T-helper 1 cell (primary cell): ENCODE measurements at places on chromosomes 5 and 9.

DNA sequence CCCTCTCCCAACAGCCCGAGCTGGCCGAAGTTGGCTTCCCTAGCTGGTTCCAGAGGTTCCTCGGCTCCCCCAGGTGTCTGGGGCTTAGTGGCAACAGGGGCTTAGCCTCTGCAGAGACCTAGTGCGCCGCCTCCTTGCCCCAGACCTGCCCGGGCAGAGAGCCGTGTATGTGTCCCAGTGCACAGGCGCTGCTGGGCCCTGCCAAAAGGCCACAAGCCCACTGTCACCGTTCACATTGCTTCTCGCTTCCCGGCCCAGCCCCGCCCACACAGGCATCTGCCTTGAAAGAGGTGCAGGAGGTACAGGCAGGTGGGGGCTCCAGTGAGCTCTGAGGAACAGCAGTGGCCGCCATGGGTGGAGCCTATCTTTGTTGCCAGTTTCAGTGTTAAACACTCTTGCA, 2.5 kb upstream of the CACFD1 start:
- no peak for DNase-seq

- no peak for DNase-seq
Observed at GRCh38 chr5:109454731-109455505, 45.1 kb upstream of the PJA2 start.

DNA sequence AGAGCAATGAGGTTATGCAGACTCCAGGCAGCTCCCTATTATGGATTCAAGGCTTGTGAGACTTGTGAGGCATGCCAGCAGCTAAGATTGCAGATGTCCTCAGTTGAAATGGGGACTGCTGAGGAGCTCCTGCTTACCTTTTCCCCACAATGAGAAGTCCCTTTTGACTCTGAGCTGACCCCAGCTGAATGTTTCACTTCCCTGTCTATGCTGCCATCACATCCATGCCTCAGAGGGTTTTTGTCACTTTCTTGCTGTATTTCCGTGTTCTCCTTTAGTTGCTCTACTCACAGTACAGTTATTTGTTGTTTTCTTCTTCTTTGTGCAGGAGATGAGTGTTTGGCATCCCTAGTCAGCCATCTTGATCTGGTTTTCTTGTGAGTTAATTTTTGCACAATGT, 18.8 kb upstream of the OR2S2 start:
- no peak for DNase-seq

GRCh38 chr9:19992556-19992955, 203.7 kb upstream of the SLC24A2 start:
- DNase-seq: no peak

- DNase-seq: no peak
Observed at GRCh38 chr9:20355022-20355421, 267.3 kb downstream of the MLLT3 start.

DNA sequence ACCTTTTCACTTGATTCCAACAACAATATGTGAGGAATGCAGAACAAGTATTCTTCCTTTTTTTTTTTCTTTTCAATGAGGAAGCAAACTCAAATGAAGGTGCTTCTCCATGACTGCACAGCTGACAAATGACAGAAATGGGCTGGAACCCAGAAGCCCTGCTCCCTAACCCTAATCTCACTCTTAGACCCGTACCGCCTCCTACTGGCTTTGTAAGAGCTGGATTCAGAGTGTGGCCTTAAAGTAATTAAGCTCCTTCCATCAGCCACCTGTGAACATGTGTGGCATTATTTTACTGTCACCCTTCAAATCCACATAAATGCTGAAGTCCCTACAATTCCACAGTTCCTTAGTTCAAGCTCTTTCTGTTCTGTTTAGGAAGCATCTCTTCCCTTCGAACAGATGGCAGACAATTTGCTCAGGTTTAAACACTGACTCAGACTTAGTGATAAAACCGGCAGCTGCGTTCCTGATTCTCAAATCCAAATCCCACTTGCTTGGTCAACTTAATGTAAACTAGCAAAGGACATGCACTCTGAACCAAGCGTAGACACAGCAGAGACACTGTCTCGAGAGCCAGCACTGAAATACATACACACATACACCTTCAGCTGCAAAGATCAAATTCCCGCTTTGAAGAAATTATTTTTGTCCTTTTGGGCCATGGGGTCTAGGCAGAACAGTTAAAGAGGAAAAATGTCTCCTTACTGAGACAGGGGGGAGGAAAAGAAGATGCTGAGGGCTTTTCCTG, 316.7 kb upstream of the TLE4 start:
- no peak for DNase-seq

- no peak for DNase-seq
Observed at GRCh38 chr5:131609774-131610173, 25.3 kb downstream of the RAPGEF6 start.

- DNase-seq: no peak
Observed at GRCh38 chr5:82068723-82069122, 96.9 kb downstream of the ATG10 start.

- DNase-seq: no peak
Observed at GRCh38 chr5:83503662-83504061, 32.1 kb downstream of the VCAN start.

GRCh38 chr9:23779220-23779619, 46.8 kb downstream of the ELAVL2 start:
- DNase-seq: no peak

- no peak for DNase-seq
Observed at GRCh38 chr5:159533197-159533596, 202.9 kb upstream of the IL12B start.

- no peak for DNase-seq
Observed at GRCh38 chr5:5340206-5340729, 82.2 kb upstream of the ICE1 start.

DNA sequence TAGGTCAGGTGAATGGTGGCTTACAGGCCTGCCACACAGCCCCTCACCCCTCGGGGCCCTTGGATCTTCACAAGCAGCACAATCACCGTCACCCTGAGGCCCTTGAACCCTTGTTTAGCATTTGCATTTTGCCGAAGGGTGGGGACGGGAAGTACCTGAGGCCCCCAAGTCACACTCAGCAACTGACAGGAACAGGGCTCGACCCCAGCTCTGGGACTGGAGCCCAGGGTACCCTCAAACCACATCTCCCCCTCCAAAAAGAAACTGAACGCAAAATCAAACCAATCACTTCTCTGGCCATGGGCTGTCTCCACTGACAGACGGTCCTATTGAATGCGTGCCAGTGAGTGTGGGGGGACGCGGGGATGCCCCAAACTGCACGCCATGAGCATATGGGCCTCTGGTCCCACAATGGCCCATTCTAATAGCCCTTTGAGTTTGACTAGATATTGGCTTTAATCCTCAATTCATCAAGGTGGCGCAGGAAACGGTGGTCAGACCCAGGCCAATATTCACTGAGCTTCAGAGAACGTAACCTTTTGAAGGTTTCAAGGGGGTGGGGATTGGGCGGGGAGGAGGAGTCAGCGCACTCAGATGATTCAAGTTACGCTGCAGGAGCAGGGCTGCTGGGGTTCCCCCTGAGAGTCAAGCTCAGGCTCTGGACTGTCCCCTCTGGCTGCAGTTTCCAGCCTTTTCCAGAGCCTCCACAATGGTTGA, 176.0 kb downstream of the DAB2IP start:
- no peak for DNase-seq

GRCh38 chr9:116990592-116990991, 303.5 kb downstream of the TRIM32 start:
- DNase-seq: no peak

DNA sequence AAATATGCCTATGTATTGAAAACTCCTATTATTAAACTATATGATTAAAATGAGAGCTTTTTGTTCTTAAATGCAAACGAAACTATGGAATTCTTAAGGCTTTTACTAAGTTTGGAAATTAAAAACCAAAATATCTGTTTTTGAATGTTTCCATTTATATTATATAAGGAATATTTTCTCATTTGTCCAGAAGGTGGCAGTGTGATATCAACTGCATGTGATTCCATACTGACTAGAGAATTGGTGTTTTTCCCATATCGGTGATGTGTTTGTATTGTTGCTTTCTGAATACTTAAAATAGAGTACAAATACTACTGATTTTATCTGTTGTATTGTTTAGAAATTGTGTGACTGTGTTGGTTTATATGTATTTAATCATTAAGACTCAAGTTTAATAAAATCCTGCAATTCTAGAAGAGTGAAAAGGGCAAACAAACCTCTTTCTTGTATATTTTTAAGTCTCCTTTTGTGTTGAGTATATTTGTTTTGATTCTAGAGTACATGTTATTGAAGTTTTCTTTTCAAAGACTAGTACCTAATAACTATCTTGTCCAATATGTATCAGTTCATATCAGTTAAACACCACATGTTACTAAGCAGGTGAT, 320.8 kb downstream of the CCDC171 start:
- DNase-seq: no peak

DNA sequence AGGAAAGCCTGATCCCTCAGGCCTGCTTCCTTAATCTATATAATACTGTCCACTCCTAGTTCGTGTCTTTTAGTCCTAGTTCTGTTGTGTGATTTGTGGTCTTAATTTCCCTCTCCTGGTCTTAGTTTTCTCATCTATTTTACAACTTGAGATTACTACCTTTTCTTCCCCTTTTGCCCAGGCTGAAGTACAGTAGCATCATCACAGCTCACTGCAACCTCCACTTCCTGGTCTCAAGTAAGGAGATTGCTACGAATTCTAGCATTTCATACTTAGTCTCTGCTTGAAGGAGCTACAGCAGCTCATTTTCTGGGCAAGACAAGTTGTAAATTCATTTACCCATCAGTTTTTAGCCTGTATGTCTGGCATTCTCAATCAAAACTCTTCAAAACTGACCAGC, 5.5 kb downstream of the TRIM32 start:
- DNase-seq: no peak

DNA sequence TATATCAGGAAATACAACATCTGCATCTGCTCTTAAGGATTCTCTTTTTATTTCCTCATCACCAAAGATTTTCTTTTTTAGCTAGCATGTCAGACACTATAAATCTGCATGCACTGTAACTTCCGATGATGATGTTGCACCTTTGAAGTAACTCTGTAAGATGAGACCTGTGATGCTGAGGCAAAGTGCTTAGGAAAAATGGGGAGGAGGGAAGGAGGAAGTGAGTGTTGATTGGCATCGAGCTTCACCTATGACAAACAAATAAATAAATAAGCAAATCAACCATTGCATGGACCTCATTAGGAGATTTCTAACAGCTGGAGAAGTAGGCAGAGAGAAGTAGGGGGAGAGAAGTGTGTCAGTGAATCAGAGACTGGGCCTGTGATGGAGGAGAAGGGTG, 52.6 kb downstream of the ENC1 start:
- no peak for DNase-seq

- no peak for DNase-seq
Observed at GRCh38 chr9:127059030-127059429, 63.4 kb downstream of the ANGPTL2 start.

GRCh38 chr5:166979307-166979895, 1312.0 kb upstream of the WWC1 start:
- DNase-seq: no peak

- no peak for DNase-seq
Observed at GRCh38 chr9:77843871-77844155, 187.8 kb downstream of the GNAQ start.

DNA sequence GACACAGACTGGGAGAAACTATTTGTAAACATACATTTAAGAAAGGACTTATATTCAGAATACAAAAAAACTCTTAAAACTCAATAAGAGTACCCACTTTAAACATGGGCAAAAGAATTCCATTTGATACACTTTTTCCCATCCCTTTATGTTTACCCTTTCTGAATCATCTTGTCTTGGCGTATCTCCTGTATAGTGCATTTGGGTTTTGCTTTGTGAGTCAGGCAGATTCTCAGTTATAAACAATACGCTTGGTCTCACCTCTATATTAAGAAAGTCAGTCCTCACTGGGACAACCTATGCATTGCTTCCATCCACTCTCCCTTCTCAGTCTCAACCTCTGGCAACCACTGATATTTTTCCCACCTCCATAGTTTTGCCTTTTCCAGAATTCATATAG, 27.3 kb upstream of the ADAMTS6 start:
- DNase-seq: no peak

- DNase-seq: no peak
Observed at GRCh38 chr5:7540736-7541485, 145.0 kb downstream of the ADCY2 start.

- no peak for DNase-seq
Observed at GRCh38 chr9:81372628-81373191, 316.6 kb downstream of the TLE1 start.

DNA sequence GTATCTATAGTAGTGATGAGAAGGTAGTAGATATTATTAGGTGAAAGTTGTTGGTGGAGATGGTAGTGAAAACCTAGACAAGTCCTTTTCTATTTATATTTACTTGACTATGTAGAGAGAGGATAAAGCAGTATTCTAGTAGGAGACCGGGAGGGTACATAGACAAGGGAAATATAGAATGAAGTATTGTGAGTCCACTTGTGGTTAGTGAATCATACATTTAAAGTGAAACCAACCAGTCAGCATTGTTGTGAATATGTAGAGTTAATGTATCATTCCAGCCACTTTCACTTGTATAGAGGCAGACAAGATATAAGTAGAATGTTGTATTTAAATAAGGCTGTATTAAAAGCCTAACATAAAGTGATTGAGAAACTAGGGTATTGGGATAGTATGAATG, 1711.3 kb upstream of the ACO1 start:
- no peak for DNase-seq

DNA sequence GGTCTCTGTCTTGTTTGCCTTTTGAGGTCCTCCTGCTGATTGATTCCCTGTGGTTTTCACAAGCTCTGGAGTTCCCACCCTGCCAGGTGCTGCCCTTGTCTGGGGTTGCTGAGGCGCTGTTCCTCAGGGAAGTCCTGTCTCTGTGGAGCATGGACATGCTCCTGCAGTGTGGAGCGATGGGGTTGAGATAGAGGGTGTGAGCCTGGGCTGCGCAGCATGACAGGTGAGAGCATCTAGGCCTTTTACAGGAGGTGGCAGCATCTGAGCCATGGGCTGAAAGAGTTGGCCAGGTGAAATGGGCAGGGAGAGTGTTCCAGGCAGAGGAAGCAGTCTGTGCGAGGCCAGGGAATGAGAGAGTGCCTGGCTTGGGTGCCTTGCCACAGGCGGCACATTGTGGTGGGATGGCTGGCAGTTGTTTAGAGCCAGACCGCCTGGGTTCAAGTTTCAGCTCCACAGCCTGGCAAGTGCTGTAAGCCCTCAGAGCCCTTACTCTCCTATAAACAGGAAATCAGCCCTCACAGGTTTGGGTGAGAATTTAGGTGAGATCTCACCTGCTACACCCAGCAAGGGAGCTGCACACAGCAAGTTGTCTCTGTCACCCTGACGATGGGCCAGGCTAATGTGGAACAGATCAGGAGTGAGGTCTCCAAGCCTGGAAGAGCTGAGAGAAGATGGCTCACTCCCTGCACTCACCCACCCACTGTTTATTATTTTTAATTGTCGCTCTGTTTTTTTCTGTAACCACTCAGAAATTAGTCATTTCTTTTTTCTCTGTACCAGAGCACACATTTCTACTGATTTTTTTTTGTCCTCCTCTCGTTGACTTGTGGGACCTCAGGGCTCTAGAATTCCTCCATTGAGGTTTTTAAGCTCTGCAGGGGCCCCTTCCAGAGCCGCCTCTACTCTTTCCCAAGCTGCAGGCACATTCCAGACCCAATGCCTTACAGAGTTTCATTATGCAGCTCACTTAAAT, 19.6 kb downstream of the TCOF1 start:
- DNase-seq: no peak

DNA sequence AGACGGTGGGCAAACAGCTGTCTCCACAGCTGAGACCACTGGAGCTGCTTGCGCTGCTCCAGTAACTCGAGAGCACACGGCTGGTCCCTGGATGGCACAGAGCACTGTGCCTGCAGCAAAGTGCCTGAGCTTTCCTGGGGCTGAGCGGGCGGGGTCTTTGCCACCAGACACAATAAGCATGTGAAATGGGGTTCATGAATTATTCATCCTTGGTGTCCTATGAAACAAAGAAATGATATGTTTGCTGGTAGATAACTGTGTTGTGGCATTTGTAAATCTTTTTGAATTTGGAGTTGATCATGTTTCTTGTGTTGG, 151.7 kb upstream of the MPDZ start:
- no peak for DNase-seq
